GM12892 (cell line): ENCODE measurements at places on chromosomes 3 and 15.

GRCh38 chr15:44102675-44103254 is 92.3 kb downstream of the FRMD5 start:
- no peak for DNase-seq

DNA sequence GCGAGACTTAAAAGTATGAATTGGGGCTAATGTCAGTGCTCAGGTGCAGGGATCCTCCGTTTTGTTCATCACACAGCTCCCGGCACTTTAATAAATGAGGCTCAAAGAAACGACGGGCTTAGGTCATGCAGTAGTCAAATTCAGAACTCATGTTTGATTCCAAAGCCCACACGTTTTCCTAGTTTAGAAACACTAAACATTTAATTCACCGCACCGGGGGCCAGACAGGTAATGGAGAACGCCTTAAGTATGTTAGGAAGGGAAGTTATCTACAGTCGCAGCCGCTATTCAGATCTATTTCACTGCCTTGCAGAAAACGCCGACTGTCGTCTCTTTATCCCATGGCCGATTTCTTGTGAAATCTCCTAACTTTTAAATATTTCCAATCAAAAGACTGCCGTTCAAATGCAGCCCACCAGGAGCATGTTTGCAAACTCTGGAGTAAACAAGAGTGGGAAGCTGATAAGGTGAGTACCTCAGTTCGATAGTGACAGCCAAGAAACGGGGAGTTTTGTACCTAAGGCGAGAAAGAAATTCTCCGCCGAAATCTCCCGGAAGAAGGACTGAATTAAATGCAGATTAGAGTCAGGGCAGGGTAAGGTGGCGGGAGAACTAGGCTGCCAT is 569 bp downstream of the HIGD2B start:
- no peak for DNase-seq

DNA sequence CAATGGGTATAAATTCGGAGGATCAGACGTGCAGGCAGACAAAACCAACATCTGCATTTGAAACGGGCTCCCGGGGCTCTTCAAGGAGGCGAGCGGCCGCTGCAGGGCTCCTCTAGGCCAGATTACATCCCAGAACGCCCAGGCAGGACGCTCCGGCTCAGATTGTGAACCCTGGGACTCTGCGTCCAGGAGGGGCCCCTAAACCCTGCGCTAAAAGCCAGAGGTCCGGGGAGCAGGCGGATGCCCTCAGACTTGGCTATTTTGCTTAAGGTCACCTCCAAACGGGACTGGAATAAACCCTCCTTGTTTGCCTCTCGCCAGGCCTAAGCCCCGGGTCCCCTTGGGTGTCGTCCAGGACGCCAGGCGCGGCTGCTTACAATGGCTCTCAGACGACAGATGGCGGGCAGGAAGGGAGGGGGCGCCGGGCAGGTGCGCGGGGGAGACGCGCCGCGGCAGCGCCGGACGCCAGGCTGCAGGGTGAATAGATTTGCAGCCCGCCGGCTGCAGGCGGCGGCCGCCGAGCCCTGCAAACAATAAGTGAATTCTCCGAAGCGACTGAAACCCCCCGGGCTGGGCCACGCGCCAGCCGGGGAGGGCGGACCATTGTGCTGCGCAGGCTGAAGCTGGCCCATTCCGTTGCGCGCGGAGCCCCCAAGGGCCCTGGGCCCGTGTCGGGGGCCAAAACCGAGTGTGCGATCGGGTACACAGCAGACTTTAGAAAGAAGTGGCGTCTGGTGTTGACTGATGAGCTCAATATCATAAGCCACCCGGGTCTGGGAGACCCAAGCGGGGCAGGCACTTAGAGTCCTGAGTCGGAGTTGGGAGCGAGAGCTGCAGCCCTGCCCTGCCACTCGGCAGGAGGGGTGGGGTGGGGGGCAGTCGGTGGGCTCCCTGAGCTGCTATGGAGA is 32.3 kb upstream of the AMOTL2 start:
- no peak for DNase-seq

GRCh38 chr15:80695911-80696661 is 976 bp downstream of the ABHD17C start:
- no peak for DNase-seq

GRCh38 chr3:50627407-50628051 is 10.6 kb downstream of the MAPKAPK3 start:
- no peak for DNase-seq

DNA sequence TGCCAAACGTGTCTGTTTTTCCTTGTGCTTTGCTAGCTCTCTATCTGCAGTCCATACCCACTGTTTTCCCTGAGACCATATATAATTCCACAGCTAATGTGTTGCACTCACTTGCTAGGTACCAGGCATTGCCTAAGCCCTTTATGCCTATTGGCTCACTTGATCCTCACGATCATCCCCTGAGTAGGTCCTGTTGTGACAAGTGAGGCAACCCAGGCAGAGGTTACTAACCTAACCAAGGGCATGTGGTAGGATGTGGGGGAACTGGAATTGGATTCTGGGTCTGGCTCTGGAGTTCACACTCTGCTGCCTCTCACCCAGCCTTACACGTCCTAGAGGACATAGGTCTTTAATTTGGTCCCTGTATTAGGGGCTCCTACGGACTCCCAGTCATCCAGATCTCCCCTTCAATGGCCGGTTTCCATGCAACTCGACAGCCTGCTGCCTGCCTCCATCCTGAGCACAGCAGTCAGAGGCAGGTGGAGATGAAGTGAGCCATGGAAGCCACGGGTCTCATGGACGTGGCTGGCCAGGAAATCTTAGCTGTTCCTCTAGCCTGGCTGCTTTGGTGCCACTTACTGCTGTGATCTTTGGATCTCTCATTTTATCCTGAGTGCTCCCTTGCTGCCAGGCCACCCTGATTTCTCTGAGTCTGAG is 38.9 kb upstream of the MYZAP start:
- no peak for DNase-seq

DNA sequence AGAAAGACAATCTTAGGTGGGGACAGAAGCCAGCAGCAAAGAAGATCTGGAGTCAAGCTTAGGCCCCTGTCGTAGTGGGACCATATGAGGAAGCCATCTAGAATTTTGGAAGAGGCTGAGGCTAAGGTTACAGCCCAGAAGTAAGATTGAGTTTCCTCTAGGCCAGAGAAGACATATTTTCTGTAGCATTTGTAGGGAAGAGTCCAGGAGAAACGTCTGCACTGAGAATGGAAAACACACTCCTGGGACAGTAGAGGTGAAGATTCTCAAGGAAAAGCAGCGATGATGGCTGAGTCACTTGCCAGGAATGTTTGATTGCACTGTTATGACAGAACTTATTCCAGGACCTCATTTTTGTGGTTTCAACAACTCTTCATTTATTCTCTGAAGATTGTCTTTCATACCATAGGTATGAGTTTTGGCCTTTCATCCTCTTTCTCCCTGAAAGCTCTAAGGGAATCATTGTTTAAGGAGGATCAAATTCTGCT is 107.2 kb downstream of the GTPBP8 start:
- DNase-seq = no peak

DNA sequence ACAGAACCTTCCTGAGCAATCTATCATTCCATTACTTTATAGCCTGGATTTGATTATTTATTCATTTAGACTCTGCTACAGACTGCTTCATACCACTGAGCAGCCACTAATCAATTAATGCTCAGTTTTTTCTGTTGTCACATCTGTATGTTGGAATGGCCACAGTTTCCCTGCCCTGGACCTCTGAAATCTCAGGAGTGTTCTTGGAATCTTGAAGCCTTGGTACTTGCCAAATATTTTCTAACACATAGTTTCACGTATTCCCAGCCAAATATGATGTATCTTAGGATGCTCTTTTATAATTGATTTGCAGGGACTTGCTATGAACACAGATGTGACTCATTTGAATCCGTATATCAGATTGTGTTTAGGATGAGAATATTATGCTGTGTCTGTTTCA is 225.8 kb downstream of the TAFA4 start:
- no peak for DNase-seq

DNA sequence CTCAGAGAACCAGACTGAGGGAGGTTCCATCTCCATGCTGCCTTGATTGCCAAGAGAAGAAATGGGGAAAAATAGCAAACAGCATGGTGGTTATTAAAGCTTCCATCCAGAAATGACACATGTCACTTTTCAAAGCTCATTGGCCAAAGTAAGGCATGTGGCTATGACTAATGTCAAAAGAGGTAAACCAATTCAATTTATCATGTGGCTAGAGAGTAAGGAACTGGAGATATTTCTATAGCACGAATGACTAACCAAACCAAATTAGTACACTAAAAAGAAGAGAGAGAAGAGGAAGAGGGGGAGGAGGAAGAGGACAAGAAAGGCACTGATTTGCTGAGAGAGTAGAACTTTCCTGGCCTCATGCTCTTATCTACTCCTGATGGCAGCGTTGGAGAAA is 115.2 kb upstream of the SLC6A11 start:
- DNase-seq = no peak

DNA sequence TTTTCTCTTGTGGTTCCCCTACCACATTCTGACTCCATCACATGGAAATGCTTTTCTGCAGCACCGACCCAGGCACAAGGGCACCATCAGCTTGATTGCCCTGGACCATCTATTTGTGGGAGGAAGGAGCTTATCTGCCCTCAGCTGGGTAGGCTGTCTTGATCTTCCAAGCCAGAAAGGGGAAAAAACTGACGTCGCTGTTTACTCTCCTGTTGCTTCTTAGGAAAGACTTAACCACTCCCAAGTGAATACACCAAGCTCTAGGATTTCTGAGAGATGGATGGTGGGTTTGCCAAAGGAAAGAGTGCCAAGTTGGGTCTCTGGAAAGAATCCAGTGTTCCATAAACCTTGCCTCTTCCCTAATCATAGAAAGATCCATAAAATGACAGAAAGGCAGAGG is 4.0 kb downstream of the TNFAIP8L3 start:
- no peak for DNase-seq

DNA sequence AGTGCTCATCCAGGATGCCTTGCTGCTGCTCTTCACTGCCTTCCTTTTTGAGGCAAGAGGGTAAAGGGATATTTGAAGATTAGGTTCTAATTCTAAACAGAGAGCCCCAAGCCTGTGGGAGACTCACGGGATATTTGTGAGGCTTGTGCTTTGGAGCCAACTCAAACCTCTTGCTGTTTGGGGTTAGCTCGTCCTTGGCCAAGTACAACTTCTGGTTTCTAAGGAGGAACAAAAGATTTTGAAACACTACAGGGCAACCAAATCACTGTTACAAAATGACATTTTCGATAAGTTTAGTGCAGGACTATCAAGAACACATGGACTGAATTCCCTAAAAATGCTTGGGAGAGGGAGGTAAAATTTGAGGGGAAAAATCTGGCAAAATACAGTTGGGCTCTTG is 190.2 kb downstream of the RORA start:
- DNase-seq = no peak

DNA sequence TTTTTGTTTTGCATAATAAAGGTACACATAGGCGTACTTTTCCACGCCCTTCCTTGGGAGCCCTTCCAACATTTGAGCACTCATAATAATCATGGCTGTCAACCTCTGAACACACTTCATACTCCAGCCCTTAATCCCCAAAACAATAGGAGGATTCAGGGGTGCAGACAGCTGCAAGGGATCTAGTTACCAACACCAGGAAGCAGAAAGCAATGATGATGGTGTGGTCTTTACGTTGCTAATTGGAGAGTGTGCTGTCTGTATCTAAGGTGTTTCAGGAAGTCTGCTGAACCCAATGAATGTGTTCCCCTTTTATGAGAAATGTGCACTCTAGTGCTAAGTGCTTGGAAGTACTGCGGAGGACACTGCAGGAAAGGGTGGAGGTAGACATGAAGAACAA is 60.3 kb upstream of the PDZRN3 start:
- DNase-seq = no peak
